ENCODE measurements at places on chromosomes 2 and 18.
A peak's percentile ranks its signal among the peaks of the same experiment; 100 is the strongest.

DNA sequence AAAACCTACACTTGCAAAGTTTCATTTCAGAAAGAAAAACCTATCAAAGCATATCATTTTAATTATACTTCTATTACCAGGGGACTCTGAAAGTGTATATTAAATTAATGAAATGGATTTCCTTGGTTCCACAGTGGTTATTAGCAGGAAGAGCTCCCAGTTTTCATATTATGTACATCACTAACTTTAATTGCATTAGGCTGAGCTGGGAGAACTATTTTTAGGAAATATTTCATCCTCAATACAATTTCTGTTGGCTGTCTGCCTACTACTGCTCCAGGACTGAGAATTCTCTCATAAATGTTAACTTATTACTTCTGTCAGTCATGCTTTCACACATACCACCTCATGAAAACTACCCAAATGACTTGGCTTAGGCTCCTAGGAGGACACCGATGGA, 301.4 kb downstream of the CMPK2 start:
- H3K4me1 ChIP-seq: no peaks in the 10 kb centered on the region
- H3K27ac ChIP-seq: no peak overlapping the region
- no peak for DNase-seq
- H3K4me3 ChIP-seq: no peak overlapping the region

GRCh38 chr2:203997980-203998809, 61.6 kb downstream of the ICOS start:
- no peaks in the 10 kb centered on the region for H3K4me1 ChIP-seq
- no peak overlapping the region for H3K27ac ChIP-seq
- no peak overlapping the region for H3K4me3 ChIP-seq
- no peaks in the 10 kb centered on the region for H3K36me3 ChIP-seq

DNA sequence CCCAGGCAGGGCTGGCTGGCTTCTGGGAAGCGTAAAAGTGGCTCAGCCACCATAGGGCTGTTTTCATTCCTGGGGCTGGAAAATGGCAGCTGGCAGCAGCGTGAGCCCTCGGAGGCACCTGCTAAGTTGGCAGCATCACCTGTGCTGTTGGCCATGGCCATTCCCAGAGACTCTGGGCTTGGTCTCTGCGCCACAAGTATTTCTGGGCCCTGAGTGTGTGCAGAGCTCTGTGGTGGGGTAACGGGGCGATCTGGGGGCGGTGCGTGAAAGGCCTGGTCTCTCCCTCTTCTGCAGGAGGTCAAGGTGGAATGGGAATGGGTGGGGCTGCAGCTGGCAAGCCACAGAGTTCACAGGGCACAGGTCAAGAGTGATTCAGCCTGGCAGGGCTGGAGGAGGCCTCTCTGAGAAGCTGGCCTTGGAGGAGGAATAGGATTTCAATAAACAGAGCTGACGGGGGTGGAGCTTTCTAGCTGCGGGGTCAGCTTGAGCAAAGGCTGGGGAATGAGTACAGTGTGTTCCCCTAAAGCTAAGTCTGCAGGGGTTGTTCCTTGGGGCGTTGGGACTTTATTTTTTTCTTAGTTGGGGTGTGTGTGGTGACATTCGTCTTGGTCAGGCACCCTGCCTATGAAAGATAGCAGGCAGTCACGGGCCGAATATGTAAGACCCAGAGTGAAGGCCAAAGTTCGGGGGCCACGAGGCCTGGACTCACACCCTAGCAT, 10.3 kb upstream of the NTSR2 start:
- H3K27me3 ChIP-seq: peaks cover 4% of the 10 kb centered on the region
- DNase-seq: no peak
- H3K4me1 ChIP-seq: 0 out of 2 replicates have a peak, but pooled peaks cover 2% of the 10 kb centered on the region
- H3K4me3 ChIP-seq: no peak overlapping the region
- H3K36me3 ChIP-seq: no peaks in the 10 kb centered on the region
- no peak overlapping the region for H3K27ac ChIP-seq

DNA sequence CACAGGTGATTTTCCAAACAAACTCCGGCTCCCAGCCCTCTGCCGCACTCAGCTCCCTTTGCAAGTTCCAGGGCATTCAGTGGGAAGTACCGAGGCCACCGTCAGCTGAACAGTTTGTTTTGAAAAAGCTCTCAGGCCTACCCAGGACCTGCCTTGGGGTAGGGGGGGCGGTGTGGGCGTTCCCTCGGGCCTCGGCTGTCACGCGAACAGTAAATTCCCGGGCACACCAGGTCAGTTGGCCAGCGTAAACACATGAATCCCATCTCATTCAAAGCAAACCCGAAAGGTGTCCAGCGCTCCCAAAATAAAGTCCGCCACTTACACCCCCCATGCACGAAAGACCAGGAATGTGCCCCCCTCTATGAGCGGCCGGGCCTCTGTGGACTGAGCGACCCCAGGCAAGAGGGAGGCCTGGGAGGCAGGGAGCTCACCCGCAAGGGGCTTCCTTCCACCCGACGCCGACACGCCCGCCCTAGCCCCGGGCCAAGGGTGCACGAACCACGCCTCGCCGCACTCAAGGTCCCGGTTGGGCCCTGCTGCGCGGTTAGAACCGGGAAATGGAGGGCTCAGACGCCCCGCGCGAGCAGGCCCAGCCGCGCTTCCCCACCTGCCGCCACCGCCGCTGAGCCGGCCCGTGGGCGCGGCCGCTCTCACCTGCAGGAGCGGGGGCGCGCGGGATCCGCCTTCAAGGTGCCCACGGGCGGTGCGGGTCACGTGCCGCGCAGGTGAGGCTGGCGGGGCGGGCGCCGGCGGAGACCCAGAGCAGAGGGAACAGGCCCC, at the start of gene WDSUB1:
WDSUB1 (minus strand) TSS at position 775 of the 780 bp plus-strand sequence. CDS start 3,634 bp downstream, outside the sequence.
- H3K27me3 ChIP-seq: no peaks in the 10 kb centered on the region
- peak within 1 kb of the TSS; percentile 85 for H3K4me3 ChIP-seq
- H3K36me3 ChIP-seq: no peaks in the 10 kb centered on the region
- DNase-seq: peak; percentile 67
- peak within 1 kb of the TSS; percentile 72 for H3K27ac ChIP-seq

DNA sequence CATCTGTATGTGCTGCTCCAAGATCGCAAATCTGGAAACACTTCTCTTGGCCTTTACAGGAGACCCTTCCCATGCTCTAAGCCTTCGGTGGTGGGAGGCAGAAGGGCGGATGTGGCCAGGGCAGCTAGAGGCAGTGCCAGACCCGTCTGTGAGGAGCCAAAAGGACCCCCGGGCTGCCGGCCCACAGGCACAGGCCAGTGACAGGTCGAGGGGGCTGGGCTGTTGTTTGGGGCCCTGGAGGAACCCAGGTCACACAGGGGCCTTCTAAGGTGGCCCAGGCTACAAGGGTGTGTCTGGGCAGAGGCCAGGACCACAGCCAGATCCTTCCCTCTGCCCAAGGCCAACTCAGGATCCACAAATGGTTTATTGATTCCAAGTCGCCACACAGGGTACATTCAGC, 49.4 kb downstream of the SLC66A2 start:
- no peak overlapping the region for H3K4me3 ChIP-seq
- no peaks in the 10 kb centered on the region for H3K36me3 ChIP-seq
- H3K27ac ChIP-seq: no peak overlapping the region
- DNase-seq: no peak
